ENCODE measurements at places on chromosomes 12 and 14. TPM values are rescaled to one million over a fixed set of nuclear protein-coding genes. Genes with fewer than 3 reads are reported as not detected.

DNA sequence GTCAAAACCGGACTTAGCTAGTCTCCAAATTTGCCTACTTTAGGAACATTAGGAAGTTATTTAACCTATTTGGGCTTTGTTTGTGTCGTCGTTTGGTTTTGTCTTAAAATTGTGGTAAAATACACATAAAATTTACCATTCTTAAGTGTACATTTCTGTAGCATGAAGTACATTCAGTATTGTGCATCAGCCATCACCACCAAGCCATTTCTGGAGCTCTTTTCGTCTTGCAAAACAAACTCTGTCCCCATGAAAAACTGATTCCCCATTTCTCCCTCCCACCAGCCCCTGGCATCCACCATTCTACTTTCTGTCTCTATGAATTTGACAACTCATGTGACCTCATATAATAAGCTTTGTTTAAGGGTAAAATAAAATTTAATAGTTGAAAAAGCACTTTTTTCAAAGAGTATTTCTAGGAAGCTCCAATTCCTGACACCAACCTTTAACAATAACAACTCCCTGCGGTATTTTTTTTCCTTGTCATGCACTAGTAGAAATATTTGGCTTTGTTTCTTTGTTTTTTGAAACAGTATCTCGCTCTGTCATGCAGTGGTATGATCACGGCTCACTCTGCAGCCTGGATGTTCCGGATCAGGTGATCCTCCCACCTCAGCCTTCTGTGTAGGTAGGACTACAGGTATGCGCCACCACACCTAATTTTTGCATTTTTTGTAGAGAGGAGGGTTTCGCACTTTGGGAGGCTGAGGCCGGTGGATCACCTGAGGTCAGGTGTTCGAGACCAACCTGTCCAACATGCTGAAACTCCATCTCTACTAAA, 3.6 kb upstream of the UBC start:
- DNase-seq, result peak; percentile 56

GRCh38 chr12:93221841-93222240, 155.9 kb upstream of the NUDT4 start:
- DNase-seq, result no peak

DNA sequence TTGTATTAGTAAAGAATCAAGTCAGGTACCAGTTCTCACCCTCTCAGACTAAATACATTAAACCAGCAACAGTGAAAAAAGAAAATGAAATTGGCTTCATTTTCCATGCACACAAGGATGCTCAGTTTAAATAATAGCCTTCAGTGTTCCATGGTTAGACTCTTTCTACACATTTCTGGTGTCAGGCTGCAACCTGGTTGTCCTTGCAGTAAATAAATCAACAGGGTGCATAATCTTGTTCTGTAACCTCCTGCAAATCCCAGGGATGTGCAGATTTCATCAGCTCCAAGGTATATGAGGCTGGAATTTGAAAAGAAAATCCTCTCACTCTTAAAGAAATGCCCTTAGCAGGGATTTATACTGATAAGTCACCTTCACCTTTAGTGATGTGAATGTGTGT, 46.7 kb upstream of the BTG1 start:
- no peak for DNase-seq

The LGR5 gene
- not detected for total RNA-seq

GRCh38 chr12:77231501-77231918, 166.1 kb upstream of the E2F7 start:
- DNase-seq, result peak; percentile 82

- peak; percentile 69 for DNase-seq
These were observed 279.8 kb upstream of the DIO2 start for GRCh38 chr14:80491131-80491530.

DNA sequence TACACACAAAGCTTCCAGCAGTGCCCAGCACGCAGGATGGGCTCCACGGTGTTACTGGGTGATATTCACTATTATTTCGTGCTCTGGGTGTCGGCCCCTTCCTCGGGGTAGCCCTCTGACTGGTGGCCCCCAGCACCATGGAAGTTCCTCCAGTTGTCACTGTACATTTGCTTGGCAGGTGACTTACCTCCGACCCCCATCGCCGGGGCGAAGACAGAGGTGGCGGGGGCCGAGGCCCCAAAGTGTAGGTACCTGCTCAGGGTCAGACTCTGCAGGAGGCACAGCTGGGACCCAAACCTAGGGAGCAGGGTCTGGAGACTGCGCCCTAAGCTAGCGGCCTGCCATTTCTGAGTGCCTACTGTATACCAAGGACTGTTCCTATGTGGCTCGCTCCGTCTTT, 98.9 kb downstream of the RFLNA start:
- no peak for DNase-seq

The TMEM52B gene
- not detected for total RNA-seq

The SMCO3 gene
- not detected for total RNA-seq

GRCh38 chr12:8080120-8080519, 2.0 kb upstream of the NECAP1 start:
- DNase-seq, result no peak

GRCh38 chr14:69887740-69888657, 8.8 kb downstream of the SMOC1 start:
- peak; percentile 76 for DNase-seq

GRCh38 chr12:22234561-22234960, 99.9 kb downstream of the ST8SIA1 start:
- peak; percentile 79 for DNase-seq

GRCh38 chr14:36214476-36215216, 38.1 kb upstream of the PTCSC3 start:
- DNase-seq, result peak; percentile 15

DNA sequence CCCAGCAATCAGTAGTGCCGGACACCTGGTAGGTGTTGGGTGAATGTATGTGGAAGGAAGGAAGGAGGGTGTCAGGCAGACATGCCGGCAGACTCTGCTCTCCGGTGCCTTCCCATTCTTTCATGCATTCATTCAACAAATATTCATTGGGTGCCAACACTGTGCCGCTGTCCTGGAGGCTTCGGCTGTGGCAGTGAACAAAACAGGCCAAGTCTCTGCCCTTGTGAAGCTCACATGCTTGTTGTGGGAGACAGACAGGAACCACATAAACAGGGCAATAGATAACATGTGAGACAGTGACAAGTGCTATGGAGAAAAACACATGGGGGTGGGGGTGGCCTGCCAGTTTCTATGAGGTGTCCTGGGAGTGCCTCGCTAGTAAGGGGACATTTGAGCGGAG, 56.5 kb upstream of the ATF1 start:
- no peak for DNase-seq

- DNase-seq, result peak; percentile 89
These were observed 973.3 kb upstream of the TMEM132C start for GRCh38 chr12:127293507-127294310.

Data from GM23248 (cell line).